ENCODE measurements at places on chromosomes 1 and 21.

DNA sequence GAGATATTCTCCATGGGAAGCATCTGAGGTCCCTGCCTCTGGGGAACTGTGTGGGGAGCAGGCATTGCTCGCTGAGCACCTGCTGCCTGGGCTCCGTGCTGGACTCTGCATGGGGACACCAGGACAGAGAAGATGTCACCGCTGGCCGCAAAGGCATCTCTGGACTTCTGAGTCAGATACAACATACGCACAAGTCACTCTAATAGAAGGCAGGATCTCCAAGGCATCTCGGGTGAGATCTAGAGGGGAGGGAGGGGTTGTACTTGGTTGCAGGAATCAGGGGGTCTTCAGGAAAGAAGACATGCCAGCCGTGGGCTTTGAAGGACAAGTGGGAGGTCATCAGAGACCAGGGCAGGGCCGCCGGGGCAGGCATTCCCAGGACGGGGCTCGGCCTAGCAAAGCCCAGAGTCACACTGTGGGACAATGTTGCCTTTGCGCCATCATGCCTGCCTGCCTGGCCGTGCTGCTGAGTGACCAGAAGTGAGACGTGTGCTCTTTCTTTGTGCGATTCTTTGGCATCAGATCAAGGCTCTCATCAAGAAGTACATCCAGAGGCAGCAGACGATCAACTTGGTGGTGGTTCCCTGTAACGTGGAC, 28.3 kb downstream of the MX2 start:
- no peak for DNase-seq

- no peak for DNase-seq
Observed at GRCh38 chr1:197632651-197633050, 142.6 kb downstream of the DENND1B start.

- DNase-seq: no peak
Observed at GRCh38 chr1:176522310-176522845, 59.4 kb downstream of the PAPPA2 start.

GRCh38 chr1:37599940-37600339, 4.2 kb upstream of the GNL2 start:
- no peak for DNase-seq

GRCh38 chr1:58583496-58583895, 6.4 kb upstream of the TACSTD2 start:
- no peak for DNase-seq

DNA sequence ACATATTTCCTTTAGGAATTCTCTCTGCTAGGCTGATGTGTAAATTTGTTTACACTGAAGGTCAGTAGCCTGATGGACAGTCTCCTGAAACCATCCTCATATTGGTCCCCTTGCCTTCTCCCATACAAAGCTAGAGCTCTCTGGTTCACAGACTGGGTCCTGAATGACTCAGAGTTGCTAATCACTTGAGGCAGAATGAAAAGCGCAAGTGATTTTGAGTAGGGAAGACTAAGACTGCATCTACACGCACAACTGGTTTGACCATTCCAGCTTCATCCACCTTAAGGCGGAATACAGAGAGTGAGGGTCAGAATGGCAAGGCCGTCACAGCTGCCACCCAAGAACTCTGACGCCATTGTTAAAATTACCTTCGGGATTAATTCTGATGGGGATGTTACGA, 70.2 kb upstream of the KIF26B start:
- DNase-seq: no peak

GRCh38 chr1:175459591-175460238, 267.1 kb upstream of the KIAA0040 start:
- DNase-seq: no peak

DNA sequence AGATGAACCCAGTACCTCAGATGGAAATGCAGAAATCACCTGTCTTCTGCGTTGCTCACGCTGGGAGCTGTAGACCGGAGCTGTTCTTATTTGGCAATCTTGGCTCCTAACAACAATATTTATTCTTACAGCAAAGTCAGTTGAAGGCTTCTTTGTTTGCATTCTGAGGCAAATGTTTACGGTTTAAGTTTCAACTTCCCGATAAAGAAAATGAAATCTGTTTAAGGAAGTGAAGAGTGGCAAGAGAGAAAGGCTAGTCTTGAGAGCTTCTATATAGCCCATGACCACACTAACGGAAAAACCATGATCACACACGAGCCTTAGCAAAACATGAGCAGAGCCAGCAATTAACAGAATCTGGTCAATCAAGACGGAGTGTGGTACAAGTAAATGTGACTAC, 122.6 kb upstream of the ZNHIT6 start:
- no peak for DNase-seq

DNA sequence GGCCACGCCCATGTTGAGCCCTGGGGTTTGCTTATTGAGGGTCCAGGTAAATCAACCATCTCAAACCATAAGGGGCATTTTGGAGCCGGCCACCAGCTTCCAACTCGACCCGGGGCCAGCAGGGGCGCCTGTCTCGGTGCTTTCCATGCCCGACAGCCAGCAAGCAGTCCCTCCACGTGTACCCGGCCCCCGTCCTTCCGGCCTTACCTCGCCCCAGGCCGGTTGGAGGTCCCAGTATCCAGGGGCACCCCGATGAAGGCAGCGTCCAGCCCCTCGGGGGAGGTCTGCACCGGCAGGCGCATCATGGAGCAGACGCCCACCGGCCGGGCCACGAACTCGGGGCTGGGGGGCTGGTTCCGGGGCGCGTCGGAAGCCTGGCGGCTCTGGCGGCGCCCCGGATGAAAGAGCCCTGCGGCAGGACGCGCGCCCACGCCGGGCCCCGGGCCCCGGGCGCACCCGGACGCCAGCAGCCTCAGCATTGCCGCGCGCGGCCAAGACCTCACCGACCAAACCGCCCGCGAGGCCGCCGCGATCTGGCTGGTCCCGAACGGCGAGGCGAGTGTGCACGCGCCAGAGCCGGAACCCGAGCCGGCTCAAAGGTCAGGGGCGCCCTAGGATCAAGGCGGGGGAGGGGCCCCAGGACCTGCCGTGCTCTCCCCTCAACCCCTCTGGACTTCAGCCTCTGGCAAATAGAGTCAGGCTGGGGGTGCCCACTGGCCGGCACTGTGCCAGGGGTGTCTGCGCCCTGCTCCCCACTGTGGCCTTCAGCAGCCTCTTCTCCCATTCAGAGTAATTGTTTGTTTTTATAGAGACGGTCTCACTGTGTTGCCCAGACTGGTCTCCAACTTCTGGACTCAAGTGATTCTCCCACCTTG, at the start of gene AGMAT:
TSS of gene AGMAT (minus strand) at position 563 of the 875 bp plus-strand sequence. CDS start at position 479, 84 bp downstream.
- no peak for DNase-seq

DNA sequence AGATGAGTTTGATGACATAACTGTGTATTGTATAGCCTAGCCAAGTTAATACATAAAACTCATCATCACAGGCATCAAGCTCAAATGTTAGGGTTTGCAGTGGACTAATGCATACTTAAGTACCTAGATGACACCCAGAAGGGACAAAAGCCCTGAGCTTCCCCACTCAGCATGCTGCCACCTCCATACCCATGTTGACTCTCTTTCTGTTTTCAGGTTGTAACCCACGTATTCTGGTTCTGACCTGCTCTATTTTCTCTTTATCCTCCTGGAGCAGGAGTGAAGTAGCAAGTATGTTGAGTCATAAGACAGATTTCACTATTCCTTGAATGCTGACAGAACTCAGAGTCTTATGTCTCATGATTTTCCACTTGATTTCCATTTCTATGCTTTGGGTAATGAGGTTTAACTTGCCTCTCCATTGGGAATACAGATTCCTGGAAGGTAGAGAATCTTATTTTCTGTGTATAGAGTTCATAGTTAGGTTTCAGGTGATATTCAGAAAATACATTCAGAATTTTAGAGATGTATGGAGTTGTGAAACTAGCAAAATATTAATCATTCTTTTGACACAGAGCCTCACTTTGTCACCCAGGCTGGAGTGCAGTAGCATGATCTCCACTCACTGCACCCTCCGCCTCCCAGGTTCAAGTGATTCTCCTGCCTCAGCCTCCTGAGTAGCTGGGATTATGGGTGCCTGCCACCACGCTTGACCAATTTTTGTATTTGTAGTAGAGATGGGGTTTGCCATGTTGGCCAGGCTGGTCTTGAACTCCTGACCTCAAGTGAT, 122.5 kb upstream of the KCNJ15 start:
- DNase-seq: no peak

GRCh38 chr1:199909137-199909536, 118.4 kb upstream of the NR5A2 start:
- no peak for DNase-seq

GRCh38 chr1:208158640-208159554, 85.3 kb downstream of the PLXNA2 start:
- DNase-seq: no peak

- DNase-seq: no peak
Observed at GRCh38 chr1:20555025-20555757, 2.8 kb downstream of the FAM43B start.

GRCh38 chr1:64139877-64140276, 63.5 kb upstream of the UBE2U start:
- no peak for DNase-seq

DNA sequence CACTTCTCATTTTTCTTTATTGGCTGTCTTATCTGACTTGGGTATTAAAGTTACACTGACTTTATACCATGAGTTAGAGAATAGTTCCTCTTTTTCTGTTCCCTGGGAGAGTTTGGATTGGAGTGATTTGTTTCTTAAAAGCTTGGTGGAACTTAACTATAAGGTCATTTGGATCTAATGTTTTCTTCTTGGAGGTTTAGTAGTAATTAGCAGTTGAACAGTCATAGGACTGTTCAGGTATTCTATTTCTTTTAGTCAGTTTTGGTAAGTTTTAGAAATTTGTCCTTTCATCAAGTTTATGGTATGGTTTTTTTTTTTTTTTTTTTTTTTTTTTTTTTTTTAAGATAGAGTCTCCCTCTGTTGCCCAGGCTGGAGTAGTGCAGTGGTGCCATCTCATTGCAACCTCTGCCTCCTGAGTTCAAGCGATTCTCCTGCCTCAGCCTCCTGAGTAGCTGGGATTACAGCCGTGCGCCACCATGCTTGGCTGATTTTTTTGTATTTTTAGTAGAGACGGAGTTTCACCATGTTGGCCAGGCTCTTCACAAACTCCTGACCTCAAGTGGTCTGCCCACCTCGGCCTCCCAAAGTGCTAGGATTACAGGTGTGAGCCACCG, 6.3 kb downstream of the TTC3 start:
- no peak for DNase-seq

- no peak for DNase-seq
Observed at GRCh38 chr1:222829868-222830267, 15.0 kb downstream of the DISP1 start.

DNA sequence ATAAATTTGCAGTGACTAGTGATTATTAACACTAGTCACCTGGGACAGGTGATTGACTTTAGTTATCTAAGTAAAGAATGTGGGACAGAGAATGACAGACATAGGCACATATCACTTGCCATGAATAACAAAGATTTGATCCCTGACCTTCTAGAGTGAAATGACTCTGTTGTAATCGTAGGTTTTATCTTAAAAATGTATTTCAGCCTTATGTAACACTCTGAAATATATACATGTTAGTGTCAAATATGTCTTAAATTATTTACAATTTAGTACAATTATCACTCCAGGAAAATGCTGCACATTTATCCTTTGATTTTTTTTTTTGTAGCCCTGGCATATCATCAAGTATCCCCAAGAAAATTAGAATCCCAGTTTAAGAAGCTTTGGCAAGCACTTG, 186.4 kb upstream of the PTGFR start:
- no peak for DNase-seq

DNA sequence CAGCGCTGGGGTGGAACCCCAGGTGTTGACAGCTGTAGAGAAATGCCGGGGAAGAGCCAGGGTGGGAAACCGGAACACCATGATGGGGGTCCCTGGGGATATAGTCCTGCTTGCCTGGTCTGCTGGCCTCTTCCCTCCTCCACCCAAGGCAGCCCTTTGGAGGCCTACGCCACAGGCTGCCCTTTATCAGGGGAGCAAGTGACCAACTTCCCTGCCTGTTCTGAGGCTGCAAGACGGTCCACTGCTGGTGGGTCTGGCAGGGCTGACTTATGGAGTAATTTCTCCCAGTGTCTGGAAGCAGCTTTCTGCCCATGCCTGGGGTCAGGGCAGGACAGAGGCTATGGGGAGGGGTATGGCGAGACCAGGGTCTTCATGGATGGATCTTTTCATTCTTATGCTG, 50.8 kb upstream of the EDN2 start:
- DNase-seq: no peak

DNA sequence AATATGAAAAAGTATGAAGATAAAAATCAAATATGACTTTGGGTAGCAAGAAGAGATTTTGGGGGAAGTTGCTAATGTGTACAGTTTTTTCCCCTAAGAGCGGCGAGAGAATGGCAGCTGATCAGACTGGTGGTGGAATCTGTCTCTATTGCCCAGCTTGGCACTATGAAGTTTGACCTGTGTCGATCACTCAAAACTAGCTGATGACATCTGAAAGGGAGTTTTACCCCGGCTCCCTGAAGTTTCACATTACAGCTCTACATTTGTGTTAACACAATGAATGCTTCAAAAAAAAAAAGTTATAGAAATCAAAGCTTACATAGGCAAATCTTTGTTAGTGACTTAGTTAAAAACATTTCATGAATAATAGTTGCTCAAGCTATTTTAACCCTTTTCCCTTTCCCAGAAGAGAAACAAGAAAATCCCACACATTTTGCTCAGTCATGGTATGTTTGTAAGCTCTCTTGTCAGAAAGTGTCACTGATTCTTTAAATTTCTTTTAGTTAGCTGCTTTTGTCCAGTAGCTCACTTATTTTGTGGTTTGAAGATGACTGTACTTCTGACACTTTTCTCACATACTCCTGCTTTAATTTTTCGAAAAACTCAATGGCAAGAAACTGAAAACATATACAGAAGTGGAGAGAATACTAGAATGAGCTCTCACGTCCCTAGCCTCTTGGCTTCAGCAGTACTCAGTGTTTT, 41.3 kb downstream of the DYRK1A start:
- no peak for DNase-seq

GRCh38 chr1:218165701-218166114, 119.4 kb upstream of the RRP15 start:
- DNase-seq: no peak

GRCh38 chr1:148362626-148363438, 120.3 kb downstream of the PPIAL4G start:
- no peak for DNase-seq

DNA sequence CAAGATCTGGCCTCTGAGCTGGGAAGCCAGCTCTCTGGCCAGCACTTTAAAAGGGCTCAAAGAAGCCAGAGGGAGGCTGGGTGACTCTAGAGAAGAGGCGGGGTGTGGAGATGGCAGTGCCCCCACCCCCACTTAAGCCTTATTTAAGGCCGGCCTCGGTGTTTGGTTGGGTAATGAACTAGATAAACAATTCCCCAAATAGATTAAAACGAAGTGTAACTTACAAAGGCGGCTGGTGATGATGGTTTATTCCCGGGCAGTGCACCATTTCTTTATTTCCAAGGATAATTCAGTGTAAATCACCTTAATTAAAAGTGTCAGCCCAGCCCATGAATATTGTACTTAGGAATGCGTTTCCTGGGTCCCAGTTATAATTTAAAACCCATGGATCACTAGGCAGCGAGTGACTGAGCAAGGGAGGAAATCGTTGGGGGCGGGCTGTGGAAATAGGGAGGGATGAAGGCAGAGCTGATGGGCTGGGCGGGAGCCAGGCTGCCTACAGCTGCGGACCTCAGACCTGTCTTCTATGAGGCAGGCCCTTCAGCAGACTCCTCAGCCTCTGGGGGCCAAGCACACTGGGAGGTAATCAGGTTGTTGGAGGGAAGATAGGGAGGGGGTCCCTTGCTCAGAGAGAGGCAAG, 54.9 kb downstream of the TMEM53 start:
- DNase-seq: no peak
